ENCODE measurements at places on chromosomes 7 and 10. TPM values are rescaled to one million over a fixed set of nuclear protein-coding genes. Genes with fewer than 3 reads are reported as not detected.

GATA3 gene
- 0.72 TPM for total RNA-seq

- no peak overlapping the region for H3K27ac ChIP-seq
- H3K27me3 ChIP-seq = peaks cover 2% of the 10 kb centered on the region
- no peak overlapping the region for H3K4me3 ChIP-seq
- H3K4me1 ChIP-seq = no peaks in the 10 kb centered on the region
- DNase-seq = no peak
Measured at GRCh38 chr7:32242436-32242835, 172.2 kb upstream of the PDE1C start.

DNA sequence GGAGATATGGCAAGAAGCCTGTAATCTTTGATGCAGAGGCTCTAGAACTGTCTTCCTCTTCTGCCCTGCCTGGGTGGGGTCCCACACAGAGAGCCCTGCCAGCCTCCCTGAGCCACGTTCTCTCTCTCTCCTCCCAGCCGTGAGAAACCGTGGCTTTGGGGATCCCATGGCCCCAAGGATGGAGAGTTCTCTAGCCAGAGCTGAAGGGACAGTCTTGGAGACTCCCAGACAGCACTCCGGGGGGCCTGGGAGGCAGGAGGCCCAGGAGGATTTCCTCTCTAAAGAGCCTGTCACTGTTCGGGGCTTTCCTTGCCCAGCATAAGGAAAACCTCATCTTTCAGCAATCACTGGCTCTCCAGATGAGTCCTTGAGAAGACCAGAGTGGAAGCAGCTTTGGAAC is 227.1 kb downstream of the ARHGAP12 start:
- H3K4me1 ChIP-seq = peaks cover 25% of the 10 kb centered on the region
- peaks cover 8% of the 10 kb centered on the region for H3K27me3 ChIP-seq

TCERG1L gene
- total RNA-seq = 2.1 TPM

PAX4 gene
- not detected for total RNA-seq

DNA sequence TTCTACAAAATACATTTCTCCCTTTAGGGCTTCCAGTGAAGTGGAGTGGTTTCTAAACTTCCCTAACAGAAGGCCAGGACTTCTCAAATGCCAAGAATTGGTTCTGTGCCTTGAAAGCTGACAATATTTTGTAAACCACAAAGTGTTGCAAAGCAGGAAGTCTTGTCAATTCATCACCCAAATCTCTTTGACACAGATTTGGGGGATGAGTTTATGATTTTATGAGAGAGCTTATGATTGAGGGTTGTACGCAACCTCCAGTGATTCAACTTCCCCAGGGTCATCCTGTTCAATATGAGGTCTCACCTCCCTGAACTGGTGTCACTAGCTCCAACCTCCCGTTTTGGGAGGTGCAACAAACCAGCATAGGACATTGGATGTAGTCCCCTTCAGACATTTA is 83.7 kb downstream of the PRLHR start:
- H3K4me3 ChIP-seq = no peak overlapping the region
- H3K27me3 ChIP-seq = no peaks in the 10 kb centered on the region

LAMB4 gene
- not detected for total RNA-seq

DNA sequence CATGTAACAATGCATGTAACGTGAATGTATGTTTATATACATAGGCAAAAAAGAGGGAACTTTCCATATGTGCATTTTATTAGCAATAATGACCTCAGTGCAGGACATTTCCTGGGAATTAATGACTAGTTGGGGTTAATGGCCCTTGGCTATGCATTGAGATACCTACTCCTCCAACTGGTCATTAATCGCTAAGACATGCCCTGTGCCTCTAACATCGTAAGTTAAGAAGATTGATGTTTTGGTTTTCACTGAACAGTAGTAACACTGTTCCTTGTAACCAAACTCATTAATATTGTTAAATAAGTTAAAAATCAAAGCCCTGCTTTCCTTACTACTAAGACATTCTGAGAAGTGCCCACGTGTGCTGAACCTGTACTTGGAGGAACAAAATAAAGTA is 61.7 kb downstream of the SEMA3D start:
- H3K4me1 ChIP-seq = no peaks in the 10 kb centered on the region
- H3K36me3 ChIP-seq = no peaks in the 10 kb centered on the region
- no peaks in the 10 kb centered on the region for H3K27me3 ChIP-seq

DNA sequence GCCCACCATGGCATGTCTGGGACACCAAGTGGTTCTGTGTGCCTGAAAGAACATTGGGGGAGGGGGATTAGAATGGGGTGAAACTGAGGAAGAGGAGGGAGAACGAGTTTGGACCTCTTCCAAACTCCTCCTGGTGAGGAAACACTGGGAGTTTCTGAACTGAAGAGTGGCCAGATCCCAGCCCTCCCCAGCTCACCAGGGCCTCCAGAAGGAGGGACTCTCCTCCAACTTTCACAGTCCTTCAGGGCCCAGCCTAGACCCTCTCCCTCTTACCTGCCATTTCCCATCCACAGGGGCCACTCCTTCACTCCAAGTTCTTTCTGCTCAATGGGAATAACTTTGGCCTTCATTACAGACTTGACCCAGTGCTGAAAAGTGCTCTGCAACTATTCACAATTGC is 132.0 kb upstream of the FOXK1 start:
- no peak overlapping the region for H3K4me3 ChIP-seq
- H3K36me3 ChIP-seq = peaks cover under 1% of the 10 kb centered on the region
- H3K27ac ChIP-seq = no peak overlapping the region
- H3K4me1 ChIP-seq = no peaks in the 10 kb centered on the region

HOXA9 gene
- not detected for total RNA-seq

PHTF2 gene
- 19.7 TPM for total RNA-seq

CTAGE6 gene
- total RNA-seq = not detected

- no peaks in the 10 kb centered on the region for H3K4me1 ChIP-seq
- H3K27me3 ChIP-seq = no peaks in the 10 kb centered on the region
- H3K36me3 ChIP-seq = peaks cover 86% of the 10 kb centered on the region
- H3K27ac ChIP-seq = no peak overlapping the region
Measured at GRCh38 chr7:154947604-154948003, 55.3 kb downstream of the PAXIP1 start.

DNA sequence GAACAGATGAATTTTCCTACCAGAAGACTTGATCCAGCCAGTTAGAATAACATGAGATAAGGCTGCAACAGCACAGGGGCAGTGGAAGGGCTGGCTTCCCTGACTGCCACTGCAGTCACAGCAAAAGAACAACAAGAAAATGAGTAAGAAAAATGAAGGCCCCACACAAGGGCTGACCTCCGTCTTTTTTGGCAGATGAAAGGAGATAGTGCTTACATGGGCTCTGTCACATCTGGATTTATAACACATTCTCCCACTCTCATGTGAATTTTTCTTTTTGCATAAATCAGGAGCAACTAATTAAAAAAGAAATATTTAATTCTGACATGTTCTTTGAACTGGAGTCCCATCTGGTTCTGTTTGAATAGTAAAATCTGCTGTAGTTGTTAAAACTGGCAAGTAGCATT is 99.6 kb downstream of the NRP1 start:
- DNase-seq = no peak
- H3K27ac ChIP-seq = peak overlapping the region; percentile 10
- no peak overlapping the region for H3K4me3 ChIP-seq
- H3K36me3 ChIP-seq = no peaks in the 10 kb centered on the region

DNA sequence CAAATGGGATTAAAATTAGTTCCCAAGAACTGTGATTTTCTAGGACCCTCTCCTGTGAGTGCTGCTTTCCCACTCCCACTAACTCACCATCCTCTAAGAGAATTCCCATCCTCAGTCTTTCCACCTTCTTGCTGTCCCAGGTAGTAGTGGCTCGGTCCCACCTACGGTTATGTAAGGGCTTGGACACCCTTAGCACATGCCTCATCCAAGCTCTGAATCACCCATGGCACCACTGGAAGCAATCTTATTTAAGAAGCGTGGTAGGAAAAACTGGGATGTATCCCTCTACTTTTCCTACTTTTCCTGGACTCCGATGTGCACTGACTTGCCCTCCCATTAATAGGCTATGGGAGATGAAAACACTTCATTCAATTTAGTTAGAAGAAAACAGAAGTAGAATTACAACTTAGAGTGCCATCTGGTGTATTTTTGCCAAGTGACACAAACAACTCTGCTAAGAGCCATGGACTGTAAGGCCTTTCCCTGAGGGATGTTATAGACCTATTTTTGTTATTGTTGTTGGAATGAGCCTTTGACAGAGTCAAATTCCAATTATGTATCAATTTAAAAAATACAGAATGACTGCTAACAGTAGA is 13.7 kb upstream of the ANKRD22 start:
- H3K36me3 ChIP-seq = no peaks in the 10 kb centered on the region
- H3K27ac ChIP-seq = no peak overlapping the region
- no peak for DNase-seq
- H3K4me1 ChIP-seq = peaks cover 5% of the 10 kb centered on the region
- no peaks in the 10 kb centered on the region for H3K27me3 ChIP-seq

- no peak overlapping the region for H3K27ac ChIP-seq
- H3K27me3 ChIP-seq = peaks cover 100% of the 10 kb centered on the region
- peaks cover 3% of the 10 kb centered on the region for H3K36me3 ChIP-seq
- DNase-seq = no peak
Measured at GRCh38 chr7:27245798-27246691, 3.4 kb downstream of the EVX1 start.

DNA sequence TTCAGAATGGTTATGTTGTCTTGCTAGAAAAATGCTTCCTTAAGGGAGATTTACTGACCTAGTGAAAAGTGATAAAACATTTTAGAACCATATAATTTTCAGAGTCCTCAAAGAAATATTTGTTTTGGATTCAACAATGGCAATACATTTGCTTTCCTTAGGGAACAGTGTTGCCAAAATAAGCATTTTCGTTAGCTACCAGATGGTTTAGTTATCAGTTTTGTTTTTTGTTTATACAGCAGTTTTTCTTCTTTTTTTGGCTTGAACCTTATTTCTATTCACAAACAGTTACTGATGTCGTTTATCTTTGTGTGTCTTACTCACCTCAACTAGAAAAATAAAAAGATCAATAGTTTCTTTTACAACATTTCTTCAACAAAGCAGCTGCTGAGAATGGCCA is 48.6 kb downstream of the EXOC4 start:
- H3K4me3 ChIP-seq = no peak overlapping the region
- H3K4me1 ChIP-seq = peaks cover 16% of the 10 kb centered on the region
- H3K27me3 ChIP-seq = no peaks in the 10 kb centered on the region
- no peak for DNase-seq

CALHM3 gene
- total RNA-seq = 0.18 TPM
